ENCODE measurements at places on chromosomes 16 and 17.

GRCh38 chr17:66302761-66303626 lies 581 bp downstream of the PRKCA start:
- DNase-seq, result peak; percentile 9

GRCh38 chr16:89015271-89015859 lies 38.4 kb upstream of the CBFA2T3 start:
- no peak for DNase-seq

DNA sequence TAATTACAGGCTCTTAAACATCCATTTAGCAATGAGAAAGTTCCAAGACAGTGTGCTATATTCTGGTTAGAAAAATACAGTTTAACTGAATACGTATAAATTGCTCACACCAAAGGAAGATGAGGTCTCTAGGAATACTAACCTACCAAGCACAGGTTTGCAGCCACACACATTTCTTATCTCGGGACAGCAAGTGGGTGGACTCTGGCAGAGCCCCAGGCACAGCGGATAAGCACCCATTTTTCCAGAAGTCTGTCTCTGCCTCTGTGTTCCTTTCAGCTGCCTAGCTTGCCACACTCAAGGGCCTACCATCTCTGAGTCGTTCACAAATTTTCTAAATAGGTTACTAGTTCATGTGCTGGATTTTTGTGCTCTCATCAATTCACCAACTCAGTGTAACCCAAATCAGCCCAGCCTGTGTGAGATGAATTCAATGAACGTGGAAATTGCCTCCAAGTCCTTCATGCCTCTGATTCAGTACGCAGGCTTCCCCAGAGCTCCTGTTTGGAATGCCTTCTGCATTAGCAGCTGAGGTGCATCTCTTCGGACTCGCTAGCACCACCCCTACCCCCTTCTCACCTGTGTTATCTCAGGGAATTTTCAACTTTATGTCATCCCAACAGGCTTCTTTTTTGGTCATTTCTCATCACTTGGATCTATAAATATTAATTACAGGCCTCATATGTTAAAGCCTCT lies 581.0 kb upstream of the CDH11 start:
- DNase-seq, result no peak

DNA sequence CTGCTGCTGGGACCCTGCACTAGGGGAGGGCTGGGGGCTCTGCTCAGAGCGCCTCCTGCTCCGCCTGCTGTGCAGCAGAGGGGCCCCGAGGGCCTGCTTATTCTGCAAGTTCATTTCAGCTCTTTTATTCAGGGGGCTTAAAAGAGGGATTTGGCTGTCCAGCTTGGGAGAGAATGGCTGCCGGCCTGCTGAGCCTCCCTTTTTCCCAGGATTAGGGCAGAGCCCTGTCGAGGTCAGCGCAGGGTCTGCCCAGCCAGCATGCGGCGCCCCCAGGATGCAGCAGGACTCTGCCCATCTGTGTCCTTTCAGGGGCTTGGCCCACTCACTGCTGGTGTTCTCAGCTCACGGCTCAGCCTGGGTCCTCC lies 1.1 kb downstream of the SMIM5 start:
- DNase-seq, result no peak

GRCh38 chr17:2230877-2231276 lies 72.7 kb downstream of the SMG6 start:
- no peak for DNase-seq

GRCh38 chr17:31493656-31494155 lies 102.2 kb downstream of the RAB11FIP4 start:
- no peak for DNase-seq

- DNase-seq, result no peak
These were observed 2.6 kb downstream of the MXRA7 start for GRCh38 chr17:76707985-76708807.

GRCh38 chr17:13601776-13602551 lies at the start of gene HS3ST3A1:
TSS of gene HS3ST3A1 (minus strand) at chr17:13601929. CDS start at chr17:13601129, 800 bp downstream.
- no peak for DNase-seq

DNA sequence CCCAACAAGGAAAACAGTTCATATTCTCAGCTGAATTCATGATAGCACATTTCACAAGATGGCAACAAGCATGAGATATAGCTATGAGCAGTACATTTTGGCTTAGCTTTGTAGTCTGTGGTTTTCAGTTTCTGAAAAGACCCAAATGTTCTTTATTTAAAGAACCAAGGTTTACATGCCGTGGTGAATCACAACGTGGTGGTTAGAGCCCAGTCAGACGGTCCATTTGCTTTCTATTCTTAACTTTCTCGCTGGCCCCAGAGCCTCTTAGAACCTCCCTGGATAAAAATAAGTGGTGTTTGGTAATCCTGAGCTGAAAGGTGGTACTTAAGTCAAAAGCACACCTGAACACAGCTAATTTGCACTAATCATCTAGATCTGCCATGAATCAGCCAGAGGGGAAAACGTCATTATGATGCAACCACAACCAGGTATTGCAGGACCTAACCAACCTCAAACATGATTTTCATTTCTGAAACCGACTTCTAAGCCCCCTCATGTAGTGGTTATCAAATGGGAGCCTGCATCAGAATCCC lies 18.6 kb upstream of the HAPSTR1 start:
- DNase-seq, result peak; percentile 5

- DNase-seq, result no peak
These were observed 140.0 kb downstream of the SNX11 start for GRCh38 chr17:48247603-48248002.

DNA sequence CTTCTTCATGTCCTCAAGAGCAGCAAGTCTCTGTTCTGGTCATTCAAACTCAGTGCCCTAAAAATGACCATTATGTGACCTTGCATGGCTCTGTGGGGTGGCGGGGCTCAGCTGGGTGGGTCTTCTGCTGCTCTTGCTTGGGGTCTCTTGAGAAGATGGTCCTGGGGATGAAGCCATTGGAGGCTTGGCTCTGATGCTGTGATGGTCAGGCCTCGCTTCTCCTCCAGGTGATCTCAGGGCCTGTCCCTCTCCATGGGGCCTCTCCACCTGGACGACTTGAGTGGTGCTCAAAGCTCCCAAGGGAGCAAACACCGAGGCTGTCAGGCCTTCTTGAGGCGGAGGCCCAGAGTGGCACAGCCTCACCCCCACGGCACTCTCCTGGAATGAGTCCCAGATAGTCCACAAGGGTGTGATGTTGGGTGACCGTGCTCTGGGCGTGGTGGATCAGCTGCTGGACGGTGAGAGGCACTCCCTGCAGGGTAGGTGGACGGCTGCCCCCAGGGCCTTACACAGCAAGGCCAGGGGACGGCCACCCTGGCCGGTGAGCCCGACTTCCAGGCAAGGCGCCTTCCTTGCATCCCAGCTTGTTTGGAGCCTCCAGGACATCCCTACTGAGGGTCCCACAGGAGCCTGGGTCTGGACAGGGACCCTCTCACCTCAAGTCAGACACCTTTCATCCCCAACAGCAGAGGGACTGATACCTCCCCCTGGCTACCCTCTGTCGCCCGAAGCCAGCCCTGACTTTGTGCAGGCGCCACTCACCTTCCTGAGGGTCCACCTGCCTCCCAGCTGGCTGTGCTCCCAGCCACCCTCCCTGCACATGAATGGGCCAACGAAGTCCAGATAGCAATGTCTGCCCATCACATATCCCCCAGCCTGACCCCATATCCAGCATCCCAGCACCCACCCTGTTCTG lies 48.7 kb downstream of the USP22 start:
- no peak for DNase-seq

DNA sequence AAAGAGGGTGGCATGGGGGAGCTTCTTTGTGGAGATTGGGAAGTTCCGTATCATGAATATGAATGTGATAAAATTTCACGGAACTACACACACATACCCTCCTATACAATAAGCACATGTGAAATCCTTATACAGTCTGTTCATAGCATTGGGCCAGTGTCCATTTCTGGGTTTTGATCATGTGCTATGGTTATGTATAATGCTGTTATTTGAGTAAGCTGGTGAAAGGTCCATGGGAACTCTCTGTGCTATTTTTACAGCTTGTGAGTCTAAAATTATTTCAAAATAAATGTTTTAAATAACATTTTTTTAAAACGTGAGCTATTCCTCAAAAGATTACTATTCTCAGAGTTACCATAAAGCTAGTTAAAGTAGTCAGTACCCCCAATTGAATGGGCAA lies 205.2 kb upstream of the CACNG5 start:
- DNase-seq, result no peak

DNA sequence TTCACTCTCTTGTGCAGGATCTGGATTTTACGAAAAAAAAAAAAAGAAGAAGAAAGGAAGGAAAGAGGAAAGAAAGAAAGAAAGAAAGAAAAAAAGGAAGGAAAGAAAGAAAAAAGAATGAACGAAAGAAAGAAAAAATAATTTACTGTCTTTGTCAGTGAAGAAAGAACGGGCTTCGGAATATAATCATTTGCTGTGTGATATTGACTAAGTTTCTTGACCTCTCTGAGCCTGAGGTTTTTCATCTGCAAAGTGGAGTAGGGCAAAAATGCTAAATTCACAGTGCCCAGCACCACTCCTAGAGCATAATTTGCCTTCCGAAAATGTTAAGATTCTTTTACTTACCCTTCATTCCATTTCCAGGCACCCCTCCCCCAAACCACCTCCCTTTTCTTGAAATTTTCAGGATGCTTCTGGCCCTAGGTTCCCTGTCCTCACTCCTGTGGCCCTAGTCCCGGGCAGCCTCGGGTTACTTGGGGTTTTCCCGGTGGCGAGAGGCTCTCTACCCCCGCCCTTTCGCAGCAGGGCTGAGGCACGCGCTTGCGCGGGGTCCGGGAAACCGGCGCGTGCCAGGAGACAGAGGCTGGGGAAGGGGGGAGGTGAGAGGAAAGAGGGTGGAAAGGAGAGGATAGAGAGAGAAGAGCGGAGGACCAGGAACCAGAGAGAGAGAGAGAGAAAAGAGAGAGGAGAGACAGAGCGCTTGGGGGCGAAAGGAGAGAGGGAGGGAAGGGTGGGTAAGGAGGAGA lies at the start of gene CNTNAP1:
Gene CNTNAP1, plus strand, starts transcription at position 556 of the 746 bp plus-strand sequence. CDS start 299 bp downstream, outside the sequence.
- DNase-seq, result no peak

GRCh38 chr17:62705778-62706597 lies 78.5 kb downstream of the MRC2 start:
- DNase-seq, result no peak

DNA sequence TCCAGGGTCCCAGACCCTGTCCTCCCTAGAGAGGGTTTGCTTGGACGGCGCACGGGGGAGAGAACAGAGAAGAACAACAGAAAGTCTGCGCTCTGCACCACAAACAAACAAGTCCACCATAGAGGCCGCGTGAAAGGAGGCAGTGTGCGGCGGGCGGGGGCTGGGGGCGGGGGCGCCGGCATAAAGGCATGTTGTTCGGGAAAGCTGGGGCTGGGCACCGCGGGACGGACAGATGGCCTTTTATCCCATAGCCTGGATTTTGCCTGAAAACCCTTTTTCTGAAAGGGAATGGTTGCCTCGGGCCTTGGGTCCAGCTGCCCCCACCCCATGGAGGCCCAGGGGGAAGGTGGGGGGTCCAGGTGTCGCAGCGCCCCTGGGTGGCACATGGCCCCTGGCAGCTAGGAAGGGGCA lies 26.0 kb downstream of the FA2H start:
- no peak for DNase-seq

GRCh38 chr17:53806473-53806872 lies 16.3 kb upstream of the KIF2B start:
- no peak for DNase-seq

- DNase-seq, result no peak
These were observed 21.5 kb upstream of the TNS4 start for GRCh38 chr17:40522961-40523310.

DNA sequence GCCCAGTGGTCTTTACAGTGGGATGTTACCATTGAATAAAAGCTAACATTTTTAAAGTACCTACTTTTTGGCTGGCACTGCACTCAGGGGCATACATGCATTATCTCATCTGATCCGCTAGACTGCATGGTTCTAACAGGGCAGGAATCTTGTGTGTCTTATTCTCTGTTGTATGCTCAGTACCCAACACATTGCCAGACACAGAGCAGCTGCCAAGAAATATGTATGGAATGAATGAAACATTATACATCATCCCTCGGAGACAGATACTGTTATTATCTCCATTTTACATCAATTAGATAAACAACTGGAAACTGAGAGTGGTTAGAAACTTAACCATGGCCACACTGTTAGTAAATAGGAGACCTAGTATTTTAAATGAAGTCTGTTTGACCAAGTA lies 74.1 kb upstream of the CDH11 start:
- DNase-seq, result no peak

- DNase-seq, result no peak
These were observed 4.7 kb upstream of the IGSF6 start for GRCh38 chr16:21656795-21657768.

GRCh38 chr17:57519800-57520199 lies 225.3 kb downstream of the CCDC182 start:
- DNase-seq, result no peak

DNA sequence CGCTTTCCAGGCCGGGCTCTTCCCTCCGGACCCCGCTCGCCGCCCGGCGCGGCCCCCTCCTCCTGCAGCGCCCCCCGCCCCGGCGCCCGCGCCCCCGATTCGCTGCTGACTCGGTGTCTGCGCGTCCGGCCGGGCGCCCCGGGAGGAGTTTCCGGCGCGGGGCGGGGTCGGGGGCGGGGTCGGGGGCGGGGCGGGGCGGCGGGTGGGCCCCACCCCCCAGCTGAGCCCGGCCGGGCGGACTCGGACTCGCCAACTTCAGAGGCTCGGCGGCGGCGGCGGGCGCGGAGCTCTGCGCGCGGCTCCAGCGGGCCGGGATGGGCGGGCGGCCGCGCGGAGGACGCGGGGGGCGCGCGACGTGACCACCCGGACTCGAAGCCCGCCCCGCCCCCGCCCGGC lies at the start of gene METRNL:
Gene METRNL, plus strand, starts transcription at position 258 of the 396 bp plus-strand sequence. CDS start 207 bp downstream, outside the sequence.
- DNase-seq, result peak; percentile 54

DNA sequence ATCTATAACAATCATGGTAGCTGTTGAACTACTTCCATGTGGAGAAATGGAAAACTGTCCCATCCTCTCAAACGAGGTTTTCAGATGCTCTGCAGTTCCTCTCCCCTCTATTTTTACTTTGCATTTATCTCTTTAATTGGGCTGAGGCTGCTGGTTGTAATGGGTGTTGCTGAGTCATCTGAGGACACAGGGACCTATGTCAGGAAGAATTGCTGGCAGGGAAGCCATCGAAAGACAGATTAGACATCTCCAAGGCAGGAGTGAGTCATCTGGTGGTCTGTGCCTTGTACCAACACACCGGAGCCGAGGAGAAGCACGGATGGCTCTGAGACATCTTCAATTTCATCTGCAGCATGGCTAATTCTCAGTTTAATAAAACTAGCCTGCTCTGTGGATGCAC lies 394.5 kb downstream of the GRIN2A start:
- DNase-seq, result no peak
